Neural progenitor cell (in vitro differentiated cells): ENCODE measurements at places on chromosomes 7 and 10. TPM values are rescaled to one million over a fixed set of nuclear protein-coding genes. Genes with fewer than 3 reads are reported as not detected.

DNA sequence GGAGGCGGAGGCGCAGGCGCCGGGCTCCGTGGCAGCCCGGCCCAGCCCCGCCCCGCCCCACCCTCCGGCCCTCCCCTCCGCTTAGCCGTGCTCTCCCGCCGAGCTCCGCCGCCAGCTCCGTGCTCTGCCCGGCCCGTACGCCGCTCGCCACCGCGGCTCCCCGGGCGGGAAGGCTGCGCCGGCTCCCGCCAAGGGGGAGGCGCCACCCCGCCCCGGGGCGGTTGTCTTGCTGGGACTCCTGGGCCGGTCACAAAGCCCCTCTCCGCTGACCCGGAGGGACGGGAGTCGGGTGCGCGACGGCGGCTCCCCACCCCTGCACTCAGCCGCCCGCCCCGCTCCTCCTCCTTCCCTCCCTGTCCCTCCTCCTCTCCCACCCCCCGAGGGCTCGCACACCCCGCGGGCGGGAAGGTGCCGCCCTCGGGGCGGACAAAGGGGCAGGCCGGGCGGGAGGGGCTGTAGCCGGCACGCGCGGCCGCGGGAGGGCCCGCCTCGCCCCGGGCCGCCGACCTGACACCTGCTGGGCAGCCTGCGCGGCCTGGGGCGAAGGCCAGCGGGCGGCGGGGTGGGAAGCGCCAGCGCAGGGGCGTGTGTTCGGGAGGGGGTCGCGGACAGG lies 11.5 kb upstream of the SP8 start:
- no peaks in the 10 kb centered on the region for H3K36me3 ChIP-seq
- DNase-seq, result peak; percentile 89
- peaks cover 50% of the 10 kb centered on the region for H3K4me1 ChIP-seq
- peaks cover 35% of the 10 kb centered on the region for H3K27me3 ChIP-seq
- peak overlapping the region; percentile 70 for H3K27ac ChIP-seq

GRCh38 chr10:103554488-103555324 lies 61.2 kb downstream of the NEURL1 start:
- H3K36me3 ChIP-seq, result no peaks in the 10 kb centered on the region
- peaks cover 33% of the 10 kb centered on the region for H3K27me3 ChIP-seq
- DNase-seq, result peak; percentile 76

GRCh38 chr10:128540128-128540762 lies 414.0 kb upstream of the MKI67 start:
- no peaks in the 10 kb centered on the region for H3K36me3 ChIP-seq
- H3K27me3 ChIP-seq, result peaks cover 59% of the 10 kb centered on the region

GRCh38 chr10:114304571-114305421 lies 65.7 kb downstream of the VWA2 start:
- DNase-seq, result peak; percentile 96
- H3K4me1 ChIP-seq, result peaks cover 4% of the 10 kb centered on the region
- no peak overlapping the region for H3K27ac ChIP-seq
- H3K36me3 ChIP-seq, result no peaks in the 10 kb centered on the region
- peak overlapping the region; percentile 67 for H3K4me3 ChIP-seq

Gene SSC4D
- 0.43 and 6.8 TPM in 2 replicates for total RNA-seq

Gene CALML5
- not detected in 2 replicates for total RNA-seq

DNA sequence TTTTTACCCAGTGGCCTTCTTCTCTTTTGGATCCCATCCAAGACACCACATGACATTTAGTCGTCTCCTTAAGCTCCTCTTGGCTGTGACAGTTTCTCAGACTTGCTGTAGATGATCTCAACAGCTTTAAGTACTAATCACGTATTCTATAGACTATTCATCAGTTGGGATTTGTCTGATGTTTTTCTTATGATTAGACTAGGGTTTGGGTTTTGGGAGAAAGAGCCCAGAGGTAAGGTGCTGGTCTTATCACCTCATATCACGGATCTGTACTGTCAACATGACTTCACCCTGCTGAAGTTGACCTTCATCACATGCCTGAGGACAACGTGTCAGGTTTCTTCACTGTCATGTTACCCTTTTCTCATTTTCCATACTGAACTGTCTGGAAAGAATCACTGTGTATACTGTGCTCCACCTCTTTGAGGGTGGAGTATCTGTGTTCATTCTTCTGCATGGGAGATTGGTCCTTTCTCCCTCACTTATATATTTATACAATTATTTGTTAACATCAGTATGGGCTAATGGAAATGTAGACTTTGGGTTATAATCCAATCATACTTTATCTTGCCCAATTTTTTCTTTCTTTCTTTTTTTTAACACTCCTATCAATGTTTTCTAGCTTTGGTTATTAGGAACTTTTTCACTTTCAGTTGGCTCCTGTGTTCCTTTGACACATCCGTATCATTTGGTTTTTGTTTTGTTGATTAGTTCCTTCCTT lies 6.4 kb upstream of the HKDC1 start:
- H3K27me3 ChIP-seq, result no peaks in the 10 kb centered on the region
- no peak overlapping the region for H3K27ac ChIP-seq
- H3K4me3 ChIP-seq, result no peak overlapping the region

GRCh38 chr7:152883858-152884257 lies 124.3 kb downstream of the ACTR3B start:
- H3K36me3 ChIP-seq, result no peaks in the 10 kb centered on the region
- H3K4me1 ChIP-seq, result no peaks in the 10 kb centered on the region
- no peak for DNase-seq
- H3K27ac ChIP-seq, result no peak overlapping the region
